ENCODE measurements at places on chromosomes 2 and 18.

- DNase-seq, result no peak
These were observed 10.2 kb upstream of the PTPN4 start for GRCh38 chr2:119749477-119750012.

GRCh38 chr2:46942143-46942526 lies 26.5 kb upstream of the MCFD2 start:
- peak; percentile 82 for DNase-seq

DNA sequence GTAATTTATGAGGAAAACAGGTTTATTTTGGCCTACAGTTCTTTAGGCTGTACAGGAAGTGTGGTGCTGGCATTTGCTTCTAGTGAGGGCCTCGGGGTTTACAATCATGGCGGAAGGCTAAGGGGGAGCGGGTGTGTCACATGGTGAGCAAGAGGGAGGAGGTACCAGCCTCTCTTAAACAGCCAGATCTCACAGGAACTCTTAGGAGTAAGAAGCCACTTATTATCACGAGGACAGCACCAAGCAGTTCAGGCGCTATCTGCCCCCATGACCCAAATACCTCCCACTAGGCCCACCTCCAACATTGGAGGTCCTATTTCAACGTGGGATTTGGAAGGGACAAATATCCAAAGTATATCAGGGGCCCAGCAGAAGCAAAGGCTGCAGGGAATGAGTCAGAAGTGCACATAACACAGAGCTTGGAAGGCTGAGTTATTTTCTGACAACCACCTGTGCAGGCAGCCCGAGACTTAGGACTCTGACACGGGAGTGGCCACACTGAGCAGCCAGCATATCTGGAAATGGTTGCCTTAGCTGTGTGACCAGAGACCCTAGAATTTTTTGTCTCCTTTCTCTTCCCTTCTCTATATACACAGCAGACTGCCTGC lies 170.9 kb downstream of the PRPF40A start:
- DNase-seq, result no peak

- DNase-seq, result no peak
These were observed 47.8 kb downstream of the CFAP36 start for GRCh38 chr2:55567298-55567697.

- no peak for DNase-seq
These were observed 18.3 kb upstream of the RPL31 start for GRCh38 chr2:100983684-100984310.

DNA sequence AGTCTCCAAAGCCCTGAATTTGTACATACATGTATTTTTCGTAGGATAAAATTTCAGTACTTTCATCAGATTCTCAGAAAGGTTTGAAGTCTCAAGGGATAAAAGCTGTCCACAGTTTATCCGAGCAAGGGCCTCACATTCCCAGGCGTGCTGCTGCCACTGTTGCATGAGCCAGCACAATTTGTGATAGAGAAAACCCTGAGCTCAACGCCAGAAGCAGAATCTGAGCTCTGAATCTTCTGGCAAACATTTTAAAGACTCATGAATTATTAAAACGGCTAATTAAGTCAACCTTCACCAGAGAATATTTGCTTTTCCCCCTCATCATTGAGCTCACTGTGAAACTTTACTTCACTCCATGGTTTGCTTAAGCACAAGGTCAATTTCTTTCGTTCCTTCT lies 38.5 kb upstream of the STPG4 start:
- DNase-seq, result no peak

DNA sequence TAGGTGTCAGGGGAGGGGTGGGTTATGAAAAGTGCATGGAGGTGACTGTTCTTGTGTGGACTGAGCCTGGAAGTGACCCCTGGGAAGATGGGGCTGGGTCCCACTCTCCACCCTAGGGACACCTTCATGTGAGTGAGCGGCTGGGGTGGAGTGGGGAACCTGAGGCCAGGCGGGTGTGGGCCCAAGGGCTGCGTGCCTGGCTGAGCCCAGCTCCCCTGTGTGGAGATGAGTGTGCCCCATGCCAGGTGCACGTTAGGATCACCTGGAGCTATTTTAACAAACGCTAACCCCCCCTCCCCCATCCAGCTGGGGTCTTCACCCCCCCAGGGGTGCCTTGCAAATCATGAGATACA lies 26.5 kb downstream of the ZAP70 start:
- DNase-seq, result no peak

- DNase-seq, result no peak
These were observed 41.5 kb downstream of the RNF144A start for GRCh38 chr2:6958616-6959235.

- DNase-seq, result no peak
These were observed 282.5 kb upstream of the KYNU start for GRCh38 chr2:142594935-142595334.

DNA sequence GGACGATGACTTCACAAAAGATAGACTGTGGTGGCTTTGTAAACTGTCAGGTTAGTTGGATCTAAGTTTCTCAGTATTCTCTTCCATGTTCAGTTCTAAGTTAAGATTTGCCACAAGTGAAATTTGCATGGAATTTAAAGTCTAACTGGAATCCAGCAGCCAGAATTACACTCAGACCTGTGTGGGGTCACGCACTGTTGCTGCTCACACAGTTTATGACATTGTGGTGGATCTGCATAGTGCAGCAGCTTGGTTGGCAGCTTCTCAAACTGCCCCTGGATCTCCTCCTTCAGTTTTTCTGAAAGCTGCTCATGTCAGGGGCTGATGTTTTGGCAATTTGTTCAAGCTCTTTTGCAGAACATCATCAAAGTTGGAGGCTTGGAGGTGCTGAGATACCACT lies 228.1 kb upstream of the KCNJ3 start:
- DNase-seq, result no peak

DNA sequence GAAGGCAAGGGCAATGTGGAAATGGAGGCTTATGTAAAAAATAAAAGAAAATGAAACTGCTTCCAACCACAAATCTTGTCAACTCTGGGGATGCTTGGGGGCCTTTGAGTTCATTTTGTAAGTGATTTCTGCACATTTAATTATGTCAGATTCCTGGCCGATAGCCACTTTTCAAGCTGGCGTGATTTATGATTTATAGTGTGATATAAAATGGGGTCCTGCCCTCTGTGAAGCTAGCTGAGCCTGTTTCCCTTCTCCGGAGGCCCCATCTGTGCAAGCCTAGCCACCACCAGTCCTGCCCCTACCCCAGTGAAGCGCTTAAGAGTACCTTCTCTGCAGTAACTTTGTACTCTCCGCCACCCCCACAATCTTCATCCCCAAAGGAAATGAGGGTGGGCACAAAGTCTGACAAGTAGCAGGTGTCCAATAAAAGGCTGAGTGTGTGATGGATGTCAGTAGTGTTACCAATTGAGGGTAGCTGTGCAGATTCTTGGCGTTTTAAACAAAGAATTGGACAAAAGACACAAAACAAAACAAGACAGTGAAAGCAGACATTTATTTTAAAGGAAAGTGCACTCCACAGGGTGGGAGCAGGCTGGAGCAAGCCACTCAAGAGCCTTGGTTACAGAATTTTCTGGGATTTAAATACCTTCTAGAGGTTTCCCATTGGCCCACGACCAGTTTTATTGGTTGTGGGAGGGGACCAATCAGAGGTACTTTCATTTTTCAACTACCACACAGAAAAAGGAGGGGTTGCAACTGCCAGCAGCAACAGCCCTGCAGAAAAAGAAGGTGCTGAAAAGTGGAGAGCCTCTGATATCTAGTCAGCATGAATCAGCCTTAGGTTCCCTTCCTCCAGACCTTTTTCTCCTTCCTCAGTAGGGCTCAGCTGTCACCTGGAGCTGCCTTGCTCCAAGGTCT lies 39.0 kb upstream of the SIX3 start:
- DNase-seq, result no peak

GRCh38 chr2:189866296-189866695 lies 82.0 kb downstream of the PMS1 start:
- no peak for DNase-seq

DNA sequence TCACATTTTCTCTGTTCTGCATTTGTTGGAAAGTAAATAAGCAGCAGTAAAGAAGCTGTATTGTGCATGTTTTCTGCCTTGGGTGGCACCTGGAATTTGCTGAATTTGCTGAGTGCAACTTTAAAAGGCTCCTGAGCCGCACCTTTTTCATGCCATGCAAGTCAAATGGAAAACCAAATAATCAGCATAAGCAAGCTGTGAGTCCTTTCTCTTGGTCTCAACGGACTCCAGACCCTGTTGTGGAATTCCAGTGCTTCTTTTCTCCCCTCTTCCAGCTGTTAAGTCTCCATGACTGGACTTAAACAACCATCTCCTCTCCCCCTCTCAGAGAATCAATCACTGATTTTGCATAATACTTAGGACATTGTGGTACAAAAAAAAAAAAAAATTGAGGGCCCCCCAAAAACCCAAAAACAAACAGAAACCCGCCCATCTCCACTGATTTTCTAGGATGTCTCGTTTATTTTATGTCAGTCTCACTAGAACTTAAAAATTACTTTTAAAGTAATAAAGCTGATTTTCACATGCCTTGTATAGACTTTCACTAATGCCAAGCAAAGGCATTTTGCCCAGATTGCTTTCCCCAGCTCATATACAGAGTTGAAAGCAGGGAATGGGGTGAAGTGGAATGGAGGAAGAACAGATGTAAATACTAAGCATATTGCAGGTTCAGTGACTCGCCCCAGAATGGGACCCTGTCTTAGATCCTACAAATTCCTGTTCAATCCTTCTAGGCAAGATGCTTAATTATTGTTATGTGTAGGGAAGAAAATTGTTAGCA lies 5.1 kb upstream of the CETN1 start:
- no peak for DNase-seq

GRCh38 chr2:237896507-237896892 lies 37.1 kb downstream of the RAMP1 start:
- no peak for DNase-seq

GRCh38 chr2:239273280-239274234 lies 127.3 kb downstream of the HDAC4 start:
- no peak for DNase-seq

DNA sequence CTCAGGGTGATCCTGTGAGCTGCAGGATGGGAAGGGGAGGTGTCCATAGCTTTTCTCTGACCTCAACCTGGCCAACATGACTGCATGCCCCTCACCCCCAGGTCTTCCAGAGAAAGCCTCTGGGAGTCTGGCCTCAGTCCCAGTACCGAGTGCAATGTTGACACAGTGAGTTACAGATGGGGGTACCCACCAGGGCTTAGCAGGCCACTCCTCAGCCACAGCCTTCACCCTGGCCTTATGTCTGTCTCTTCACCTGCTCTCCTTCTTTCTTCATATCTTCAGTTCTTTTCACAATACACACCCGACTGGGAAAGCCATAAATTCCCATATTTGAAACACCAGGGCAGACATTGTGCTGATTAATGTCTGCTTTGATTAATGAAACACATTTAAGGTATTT lies 33.5 kb downstream of the AOX1 start:
- DNase-seq, result no peak

DNA sequence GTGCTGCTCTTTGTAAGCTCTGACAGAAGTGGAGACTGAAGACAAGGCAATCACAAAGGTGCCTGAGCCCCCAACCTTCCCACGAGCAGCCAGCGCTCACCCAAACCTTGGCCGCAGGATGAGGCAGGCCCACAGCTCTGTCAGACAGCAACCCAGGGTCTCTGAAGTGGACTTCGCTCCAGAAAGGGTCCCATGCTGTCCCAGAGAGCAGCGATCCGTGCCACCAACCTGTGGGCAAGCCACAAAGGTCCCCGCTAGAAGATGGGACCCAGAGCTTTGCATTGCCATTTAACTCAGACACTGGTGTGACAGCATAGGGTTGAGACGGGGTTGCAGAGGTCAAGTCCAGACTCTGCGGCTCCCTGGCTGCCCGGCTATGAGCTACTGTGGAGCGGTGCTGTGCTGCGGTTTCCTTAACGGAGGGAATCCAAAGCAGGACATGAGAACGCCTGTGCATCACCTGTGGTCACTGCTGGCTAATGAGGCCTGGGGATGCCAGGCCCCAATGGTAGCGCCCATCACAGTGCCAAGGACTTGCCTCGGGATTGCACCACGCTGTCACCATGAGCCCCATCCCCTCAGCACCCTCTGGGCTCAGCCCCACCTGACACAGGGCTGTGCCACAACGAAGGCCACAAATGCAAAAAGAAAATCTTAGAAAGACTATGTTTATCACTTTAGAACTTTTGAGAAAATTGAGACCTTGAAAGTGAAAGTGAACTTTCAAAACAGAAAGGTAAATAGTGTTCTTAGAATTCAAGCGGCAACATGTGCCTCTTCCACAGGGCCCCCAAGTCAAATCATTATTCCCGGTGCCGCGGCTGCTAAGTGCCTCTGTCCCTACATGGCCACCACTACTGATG lies 103.4 kb downstream of the HDAC4 start:
- DNase-seq, result peak; percentile 14

- DNase-seq, result no peak
These were observed 28.4 kb upstream of the PXDN start for GRCh38 chr2:1772471-1773267.

DNA sequence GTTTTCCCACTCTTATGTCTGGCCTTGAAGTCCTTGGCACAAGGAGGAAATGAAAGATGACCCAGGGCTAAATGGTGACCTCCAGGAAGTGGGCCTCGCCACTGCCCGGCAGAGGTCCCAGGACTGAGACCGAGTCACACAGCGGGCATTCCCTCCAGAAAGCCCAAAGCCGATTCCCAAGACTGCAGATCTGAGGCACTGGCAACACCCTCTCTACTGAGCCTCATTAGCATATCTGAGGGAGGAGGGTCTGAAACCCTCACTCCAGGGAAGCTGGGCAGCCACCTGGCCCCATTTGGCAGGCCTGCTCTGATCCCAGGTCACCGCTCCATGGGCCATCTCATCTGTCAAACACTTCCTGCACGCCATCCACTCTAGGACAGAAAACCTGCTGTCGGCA lies 29.1 kb downstream of the FAM178B start:
- DNase-seq, result no peak

DNA sequence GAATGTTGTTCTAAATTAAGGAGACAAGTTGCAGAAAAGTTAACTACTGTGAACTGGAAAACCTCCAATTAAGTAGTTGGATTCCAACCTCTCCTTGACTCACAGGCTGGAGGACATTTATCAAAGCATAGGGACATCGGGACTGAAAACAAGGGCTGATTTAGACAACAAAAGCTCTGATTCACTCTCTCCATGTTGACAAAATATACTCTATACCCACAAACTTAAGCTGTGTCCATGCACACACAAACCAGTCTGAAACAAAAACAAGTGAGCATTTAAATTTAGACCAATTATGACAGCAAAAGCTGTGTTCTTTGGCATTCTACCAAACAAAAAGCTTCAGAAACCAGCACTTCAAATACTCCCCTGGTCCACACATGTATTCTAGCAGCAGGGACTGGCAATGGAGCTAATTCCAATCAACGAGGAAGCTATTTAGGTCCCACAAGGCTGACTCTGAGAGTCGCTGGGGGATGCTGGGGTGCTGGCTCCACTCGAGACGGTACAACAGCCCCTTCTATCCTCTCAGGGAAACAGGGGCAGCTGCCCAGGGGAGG lies 71.4 kb downstream of the NXPH2 start:
- DNase-seq, result no peak

- no peak for DNase-seq
These were observed 59.0 kb downstream of the CWC22 start for GRCh38 chr2:179948058-179948457.

- no peak for DNase-seq
These were observed 393.9 kb downstream of the BCL11A start for GRCh38 chr2:60159519-60159918.
